Tibial nerve (tissue), 4 donors: ENCODE measurements at places on chromosomes 7 and 10.

- DNase-seq = no peak
Measured at GRCh38 chr7:143368387-143368786, 5.9 kb upstream of the FAM131B start.

DNA sequence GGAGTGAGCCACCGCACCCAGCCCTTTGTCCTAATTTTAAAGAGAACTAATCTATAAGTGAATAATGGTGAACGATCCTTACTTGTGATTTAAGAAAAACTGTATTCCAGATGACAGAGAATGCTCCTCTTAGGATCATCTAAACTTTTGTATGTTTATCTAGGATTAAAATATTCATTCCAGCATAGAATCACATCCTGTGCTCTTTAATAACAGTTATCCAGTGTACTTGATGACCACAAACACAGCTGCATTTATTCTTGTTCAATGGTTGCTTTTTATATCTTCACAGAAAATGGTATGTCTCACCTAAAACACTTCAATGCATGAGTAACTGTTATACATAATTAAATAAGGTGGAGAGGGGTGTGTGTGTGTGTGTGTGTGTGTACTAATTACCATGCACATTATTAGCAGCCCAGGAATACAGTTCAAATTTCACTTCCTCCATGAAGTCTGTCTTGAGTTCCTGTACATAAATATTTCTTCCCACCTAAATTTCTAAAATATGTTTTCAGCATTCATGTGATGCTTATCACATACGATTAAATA is 38.5 kb upstream of the SEMA3C start:
- no peak for DNase-seq

DNA sequence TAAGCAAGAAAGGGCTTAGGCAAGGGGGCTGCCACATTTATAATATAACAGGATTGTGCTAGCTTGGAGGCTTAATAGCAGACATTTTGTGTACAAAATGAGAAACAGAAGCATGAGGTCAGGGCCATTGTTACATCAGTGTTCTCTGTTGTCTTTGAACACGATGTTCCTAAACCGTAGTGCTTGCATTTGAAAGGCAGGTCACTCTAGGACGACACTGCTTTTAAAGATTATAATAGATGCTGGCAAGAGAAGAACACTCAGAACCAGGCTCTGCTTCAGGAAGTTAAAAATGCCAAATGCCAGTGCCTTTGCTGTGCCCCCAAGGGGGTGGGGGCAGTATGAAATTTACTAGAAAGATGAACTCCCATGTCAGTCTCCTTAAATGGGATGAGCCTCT is 91.1 kb downstream of the SORCS3 start:
- DNase-seq = peak; percentile 17

DNA sequence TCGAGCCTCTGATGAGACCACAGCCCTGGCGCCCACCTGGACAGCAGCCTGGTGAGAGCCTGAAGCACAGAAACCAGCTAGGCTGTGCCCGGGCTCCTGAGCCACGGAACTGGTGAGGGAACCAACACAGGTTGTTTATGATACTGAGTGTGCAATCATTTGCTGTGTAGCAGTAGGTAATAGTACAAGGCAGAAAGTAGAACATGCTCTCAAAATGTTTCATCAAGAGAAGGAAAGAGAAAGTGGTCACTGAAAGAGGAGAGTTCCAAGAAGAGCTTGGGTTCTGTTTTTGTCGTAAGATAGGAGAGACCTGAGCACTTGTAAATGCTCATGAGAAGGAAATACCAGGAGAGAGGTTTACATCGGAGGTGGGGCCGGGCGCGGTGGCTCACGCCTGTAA is 208.2 kb downstream of the FAM107B start:
- DNase-seq = no peak

GRCh38 chr10:77168861-77169260 is 468.7 kb downstream of the KCNMA1 start:
- no peak for DNase-seq

- DNase-seq = no peak
Measured at GRCh38 chr7:136530831-136531230, 337.6 kb upstream of the CHRM2 start.

DNA sequence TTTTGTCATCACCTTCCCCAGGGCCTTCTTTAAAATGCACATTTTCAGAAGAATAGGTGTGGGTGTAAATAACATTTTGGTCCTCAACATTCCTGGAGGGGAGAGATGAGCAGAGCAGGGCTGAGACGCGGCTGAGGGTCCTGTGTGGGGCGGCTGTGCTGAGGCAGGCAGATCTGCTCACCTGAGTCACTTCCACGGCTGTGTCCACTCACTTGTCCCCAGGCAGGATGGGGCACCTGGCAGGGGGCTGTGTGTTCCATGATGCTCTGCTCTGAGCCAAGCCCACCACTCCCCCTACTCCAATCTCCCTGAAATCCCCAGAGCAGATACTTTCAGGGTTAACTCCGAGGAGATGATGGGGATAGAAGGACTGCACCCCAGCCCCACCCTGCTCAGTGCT is 93.8 kb downstream of the GLRX3 start:
- no peak for DNase-seq

DNA sequence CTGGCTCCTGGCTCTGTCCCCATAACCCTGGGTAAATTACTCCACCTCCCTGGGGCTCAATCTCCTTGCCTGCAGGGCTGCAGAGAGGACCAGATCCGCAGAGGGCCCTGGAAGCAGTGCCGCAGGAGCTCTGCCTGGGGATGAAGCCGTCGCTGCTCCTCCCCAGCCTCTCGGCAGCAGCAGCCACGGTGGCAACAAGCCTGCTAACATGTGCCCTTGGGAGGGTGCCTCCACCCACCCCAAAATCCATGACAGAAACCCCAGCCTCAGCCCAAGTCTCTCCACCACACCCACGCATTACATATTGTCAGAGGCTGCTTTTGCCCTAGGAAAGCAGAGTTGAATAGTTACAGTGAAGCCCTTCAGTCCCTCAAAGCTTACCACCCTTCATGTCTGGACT is 486.4 kb upstream of the FOXK1 start:
- no peak for DNase-seq

DNA sequence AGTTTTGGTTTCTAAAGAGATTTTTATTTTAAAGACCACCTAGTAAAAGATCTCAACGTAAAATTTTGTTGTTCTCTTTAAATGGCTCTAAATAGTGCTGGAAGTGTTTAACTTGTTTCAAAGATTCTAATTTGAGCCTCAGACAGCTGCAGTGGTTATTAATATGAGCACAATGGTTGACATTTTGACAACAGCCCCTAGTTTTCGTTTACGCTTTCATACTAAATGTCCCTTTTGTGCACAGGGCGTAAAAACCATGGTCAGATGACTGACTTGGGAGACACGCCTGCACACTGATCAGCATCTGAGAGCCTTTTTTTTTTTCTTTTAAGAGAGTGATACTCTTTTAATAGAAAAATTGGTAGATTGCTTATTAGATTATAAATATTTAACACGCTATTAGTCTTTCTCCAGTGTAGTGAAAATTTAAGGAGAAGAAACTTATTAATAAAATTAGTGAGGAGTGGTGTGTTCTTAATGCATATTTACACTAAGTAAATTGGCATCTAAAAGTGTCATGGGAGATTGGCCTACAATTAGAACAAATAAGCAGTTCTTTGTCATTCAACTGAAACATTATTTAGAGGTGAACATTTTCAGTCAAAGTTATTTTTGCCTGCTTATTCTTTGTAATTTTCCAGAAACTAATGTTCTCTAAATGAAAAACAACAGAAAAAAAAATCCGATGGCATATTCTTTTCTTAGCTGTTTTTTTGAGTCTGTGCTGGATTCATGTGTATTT is 182.8 kb upstream of the PHYHIPL start:
- no peak for DNase-seq

DNA sequence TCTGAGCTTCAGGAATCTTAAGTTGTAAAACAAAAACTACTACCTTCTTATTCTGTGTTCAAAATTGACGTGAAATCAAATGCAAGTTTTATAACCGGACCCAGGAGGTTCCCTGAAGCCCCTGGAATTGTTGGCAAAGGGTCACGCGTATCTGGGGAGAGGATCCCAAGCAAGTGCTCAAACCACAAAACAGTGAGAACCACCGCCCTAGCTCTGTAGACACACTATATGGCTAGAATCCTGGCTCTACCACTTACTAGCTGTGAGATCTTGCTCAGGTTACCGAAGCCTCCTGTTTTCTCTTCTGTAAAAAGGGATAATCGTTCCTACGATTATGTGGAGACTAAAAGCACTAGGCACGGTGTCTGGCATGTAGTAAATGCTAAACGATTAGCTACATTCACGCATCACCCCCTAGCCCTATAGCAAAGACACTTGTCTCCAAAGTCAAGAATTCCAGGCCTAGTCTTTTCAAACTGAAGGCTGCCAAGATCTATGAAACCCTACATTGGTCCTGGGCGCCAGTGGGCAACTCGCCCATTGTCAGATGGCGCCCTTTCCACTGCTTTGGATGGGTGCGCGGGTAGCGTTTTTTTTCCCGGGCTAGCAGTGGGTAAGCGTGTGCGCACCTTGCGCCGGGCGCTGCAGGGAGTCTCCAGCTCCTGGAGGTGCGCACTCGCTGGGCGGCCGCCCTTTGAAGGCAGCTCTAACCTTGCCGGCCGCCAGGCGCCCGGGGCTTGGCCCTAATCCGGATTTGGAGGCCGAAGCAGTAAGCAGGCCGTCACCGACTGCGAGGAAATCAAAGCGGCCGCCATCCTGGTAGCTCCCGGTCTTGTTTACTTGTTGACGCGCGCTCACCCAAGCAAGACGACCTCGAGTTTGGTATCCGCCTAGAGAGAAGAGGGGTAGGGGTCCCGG is 11.6 kb upstream of the NKX2-3 start:
- no peak for DNase-seq

GRCh38 chr10:21518149-21518640 is 7.3 kb downstream of the SKIDA1 start:
- DNase-seq = no peak

DNA sequence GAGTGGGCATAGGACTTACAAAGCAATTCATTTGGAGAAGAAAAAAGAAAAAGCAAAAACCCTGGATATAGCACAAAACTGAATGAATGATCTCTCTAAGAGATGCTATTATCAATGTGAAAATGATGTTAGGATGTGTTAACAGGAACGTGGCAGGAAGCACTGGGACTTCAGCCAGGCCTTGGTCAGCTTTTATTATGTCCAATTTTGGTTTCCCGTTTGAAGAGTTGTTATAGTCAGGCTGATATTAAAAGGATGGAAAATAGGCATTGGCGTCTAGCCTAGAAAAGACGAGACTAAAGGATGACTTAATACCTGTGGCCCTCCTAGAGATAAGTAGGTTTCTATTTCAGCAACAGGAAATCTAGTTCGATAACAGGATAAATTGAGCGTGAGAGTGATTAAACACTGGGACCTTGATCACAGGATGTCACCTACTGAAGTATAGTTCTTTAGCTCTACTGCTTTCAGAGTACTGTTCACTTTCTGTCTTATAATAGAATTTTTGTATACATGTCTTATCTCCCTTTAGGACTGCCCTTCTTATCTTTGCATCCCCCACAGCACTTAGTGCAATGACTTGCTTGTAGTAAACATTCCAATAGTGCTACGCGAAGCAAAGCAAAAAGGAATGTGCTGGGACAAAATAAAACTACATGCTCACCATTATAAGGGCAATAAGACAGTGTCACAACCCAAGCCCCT is 99.8 kb upstream of the AGBL3 start:
- peak; percentile 58 for DNase-seq

DNA sequence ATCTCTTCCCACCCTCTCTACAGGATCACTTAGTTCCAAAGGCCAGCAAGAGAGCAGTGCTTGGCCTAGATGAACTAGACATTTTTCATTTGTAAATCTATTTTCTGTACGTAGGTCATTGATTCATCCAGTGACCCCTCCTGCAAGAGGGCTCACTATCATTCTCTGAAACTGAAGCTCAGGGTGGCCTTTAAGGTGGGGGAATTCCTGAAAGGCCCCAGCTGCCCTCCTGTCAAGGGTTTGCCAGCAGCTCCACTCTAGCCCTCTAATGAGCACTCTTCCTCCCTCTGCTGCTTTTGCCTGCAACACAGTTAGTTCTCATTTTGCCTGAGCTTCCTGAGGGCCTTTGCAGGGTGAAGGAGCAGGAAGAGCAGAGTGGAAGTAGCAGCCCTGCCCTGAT is 41.2 kb downstream of the LRRC18 start:
- DNase-seq = no peak

- DNase-seq = no peak
Measured at GRCh38 chr7:129423700-129424410, 10.4 kb upstream of the STRIP2 start.

DNA sequence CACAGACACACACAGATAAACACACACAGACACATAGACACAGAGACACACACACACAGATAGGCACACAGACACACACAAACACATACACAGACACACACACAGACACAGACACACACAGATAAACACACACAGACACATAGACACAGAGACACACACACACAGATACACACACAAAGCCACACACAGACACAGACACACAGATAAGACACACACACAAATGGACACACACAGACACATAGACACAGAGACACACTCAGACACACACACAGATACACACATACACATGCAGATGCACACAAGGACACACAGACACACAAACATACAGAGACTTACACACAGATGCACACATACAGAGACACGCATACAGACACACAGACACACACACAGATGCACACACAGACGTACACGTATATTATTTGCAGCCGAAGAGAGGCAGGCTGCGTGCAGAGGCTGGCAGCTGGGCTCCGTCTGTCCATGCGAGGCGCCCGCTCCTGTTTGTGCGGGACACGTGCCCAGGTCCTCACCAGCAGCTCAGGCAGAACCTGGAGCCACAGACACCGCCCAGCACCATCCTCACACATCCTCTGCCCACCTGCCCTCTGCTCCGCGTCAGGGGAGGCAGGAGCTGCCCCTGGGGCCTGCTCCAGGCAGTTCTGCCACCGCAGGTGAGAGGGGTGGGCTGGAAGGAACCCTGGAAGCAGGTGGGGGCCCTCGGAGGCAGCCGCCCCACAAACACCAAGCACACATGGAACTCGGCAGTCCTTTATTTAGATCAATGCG is 1.2 kb downstream of the CALML5 start:
- no peak for DNase-seq

GRCh38 chr7:65269150-65269856 is 104.4 kb upstream of the ZNF92 start:
- DNase-seq = no peak

DNA sequence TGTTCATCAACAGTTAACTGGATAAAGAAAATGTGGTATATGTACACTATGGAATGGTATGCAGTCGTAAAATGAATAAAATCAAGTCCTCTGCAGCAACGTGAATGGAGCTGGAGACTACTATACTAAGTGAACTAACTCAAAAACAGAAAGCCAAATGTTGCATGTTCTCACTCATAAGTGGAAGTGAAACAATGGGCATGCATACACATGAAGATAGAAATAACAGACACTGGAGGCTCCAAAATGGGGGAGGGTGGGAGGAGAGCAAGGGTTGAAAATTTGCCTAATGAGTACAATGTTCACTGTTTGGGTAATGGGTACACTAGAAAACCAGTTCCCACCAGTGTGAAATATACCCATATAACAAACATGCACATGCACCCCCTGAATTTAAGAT is 179.5 kb downstream of the ZWINT start:
- no peak for DNase-seq
